Esophagus muscularis mucosa (tissue), 4 donors: ENCODE measurements at places on chromosomes 2 and 18.

- H3K27me3 ChIP-seq = no peaks in the 10 kb centered on the region
- H3K27ac ChIP-seq = no peak overlapping the region
- no peak for DNase-seq
- no peak overlapping the region for H3K4me3 ChIP-seq
- H3K4me1 ChIP-seq = no peaks in the 10 kb centered on the region
Measured at GRCh38 chr2:233593201-233593600, 24.2 kb upstream of the UGT1A8 start.

GRCh38 chr2:108906403-108907077 lies 82.5 kb downstream of the EDAR start:
- H3K27ac ChIP-seq = no peak overlapping the region
- no peaks in the 10 kb centered on the region for H3K27me3 ChIP-seq
- peak; percentile 90 for DNase-seq
- no peak overlapping the region for H3K4me3 ChIP-seq

- H3K27ac ChIP-seq = no peak overlapping the region
- H3K4me3 ChIP-seq = no peak overlapping the region
- H3K27me3 ChIP-seq = no peaks in the 10 kb centered on the region
- DNase-seq = peak; percentile 90
- no peaks in the 10 kb centered on the region for H3K36me3 ChIP-seq
Measured at GRCh38 chr18:14976736-14977430, 228.9 kb downstream of the ANKRD30B start.

- no peaks in the 10 kb centered on the region for H3K36me3 ChIP-seq
- H3K4me3 ChIP-seq = no peak overlapping the region
- peak; percentile 53 for DNase-seq
- H3K27ac ChIP-seq = no peak overlapping the region
- H3K4me1 ChIP-seq = no peaks in the 10 kb centered on the region
- H3K27me3 ChIP-seq = peaks cover 5% of the 10 kb centered on the region
Measured at GRCh38 chr2:105682401-105682800, 62.3 kb upstream of the NCK2 start.

DNA sequence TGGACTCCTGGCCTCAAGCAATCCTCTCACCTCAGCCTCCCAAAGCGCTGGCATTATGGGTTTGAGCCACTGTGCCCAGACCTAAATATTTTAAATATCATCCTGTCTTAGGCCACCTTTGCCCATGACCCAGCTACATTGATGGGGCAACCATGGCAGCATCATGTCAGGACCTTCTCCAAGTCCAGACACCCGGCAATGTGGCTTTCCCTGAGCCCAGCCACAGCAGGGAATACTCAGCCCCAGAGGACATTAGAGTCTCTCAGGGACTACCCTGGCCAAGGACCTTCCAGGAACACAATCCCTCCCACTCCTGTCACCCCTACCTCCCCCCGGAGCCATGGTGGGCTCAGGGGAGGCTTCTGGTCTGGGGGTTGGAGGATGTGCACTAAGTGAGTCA lies 72.8 kb downstream of the SMAD7 start:
- H3K4me3 ChIP-seq = no peak overlapping the region
- no peak for DNase-seq
- H3K27ac ChIP-seq = no peak overlapping the region
- no peaks in the 10 kb centered on the region for H3K36me3 ChIP-seq

DNA sequence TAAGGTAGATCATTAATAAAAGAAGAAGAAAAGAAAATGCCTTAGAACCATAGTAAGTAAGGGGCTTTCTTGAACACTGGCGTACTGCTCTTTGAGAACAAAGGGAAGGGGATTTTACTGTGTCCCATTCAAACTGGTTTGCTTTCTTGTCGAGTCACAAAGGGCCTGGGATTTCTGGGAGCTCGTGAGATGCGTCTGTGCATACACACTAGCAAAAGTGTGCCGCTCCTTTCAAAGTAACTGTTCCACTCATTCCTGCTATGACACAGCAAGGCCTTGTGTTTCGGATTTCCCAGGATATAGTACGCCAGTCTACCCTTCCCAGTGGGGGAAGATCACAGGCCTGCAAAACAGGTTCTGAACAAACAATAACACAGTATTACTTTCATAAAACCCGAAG lies 93.0 kb downstream of the KCTD18 start:
- peaks cover 46% of the 10 kb centered on the region for H3K36me3 ChIP-seq
- no peak overlapping the region for H3K4me3 ChIP-seq
- no peaks in the 10 kb centered on the region for H3K4me1 ChIP-seq
- DNase-seq = no peak
- H3K27ac ChIP-seq = no peak overlapping the region
- H3K27me3 ChIP-seq = no peaks in the 10 kb centered on the region
